NCI-H1105 treated with DMSO at 0.1 percent for 48 hours (cell line): ENCODE measurements at places on chromosomes 13 and 19.

GRCh38 chr13:100148422-100148821 is 59.5 kb downstream of the PCCA start:
- no peak for DNase-seq

GRCh38 chr19:55585658-55586339 is 5.2 kb upstream of the ZNF579 start:
- peak; percentile 18 for DNase-seq

DNA sequence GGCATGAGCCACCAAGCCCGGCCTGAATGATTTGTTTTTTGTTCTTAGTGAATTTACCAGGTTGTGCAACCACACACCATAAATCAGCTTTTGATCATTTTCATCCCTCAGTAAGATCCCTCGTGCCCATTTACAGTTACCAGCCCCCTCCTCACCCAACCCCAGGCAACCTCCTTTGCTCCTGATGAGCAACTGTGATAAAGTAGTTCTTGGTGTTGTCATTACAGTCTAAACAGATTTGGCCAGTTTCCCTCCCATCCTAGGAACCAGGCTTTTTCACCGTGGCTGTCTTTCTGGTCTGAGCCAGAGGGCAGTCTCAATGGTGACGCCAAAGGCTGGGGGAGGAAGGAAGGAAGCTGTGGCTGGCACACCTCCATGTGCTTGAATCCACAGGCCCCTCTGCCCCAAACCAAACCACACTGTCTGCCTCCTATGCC is 61.2 kb upstream of the WDFY2 start:
- DNase-seq, result no peak

DNA sequence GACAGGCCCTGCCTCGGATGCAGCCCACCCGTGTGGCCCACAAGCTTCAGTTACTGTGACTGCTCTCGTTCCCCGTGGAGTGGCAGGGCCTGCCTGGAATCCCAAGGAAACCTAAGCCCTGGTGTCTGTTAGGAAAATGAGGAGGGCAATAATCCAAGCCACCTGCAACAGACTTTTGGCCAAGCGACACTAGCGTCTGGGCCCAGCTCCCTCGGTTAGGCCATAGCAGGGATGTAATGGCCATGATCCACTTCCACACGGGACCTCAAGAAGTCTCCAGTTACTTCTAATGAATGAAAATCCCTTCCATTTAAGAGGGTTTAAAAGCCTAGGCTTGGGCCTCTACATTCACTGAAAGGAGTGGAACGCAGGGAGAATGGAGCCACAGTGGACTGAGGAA is 8.9 kb downstream of the ZC3H4 start:
- DNase-seq, result no peak

GRCh38 chr19:4581666-4582553 is 22.4 kb upstream of the SEMA6B start:
- DNase-seq, result peak; percentile 34

- DNase-seq, result no peak
Observed at GRCh38 chr19:56403261-56403660, 871 bp upstream of the ZNF583 start.

- DNase-seq, result no peak
Observed at GRCh38 chr13:86309881-86310280, 510.7 kb upstream of the SLITRK6 start.

DNA sequence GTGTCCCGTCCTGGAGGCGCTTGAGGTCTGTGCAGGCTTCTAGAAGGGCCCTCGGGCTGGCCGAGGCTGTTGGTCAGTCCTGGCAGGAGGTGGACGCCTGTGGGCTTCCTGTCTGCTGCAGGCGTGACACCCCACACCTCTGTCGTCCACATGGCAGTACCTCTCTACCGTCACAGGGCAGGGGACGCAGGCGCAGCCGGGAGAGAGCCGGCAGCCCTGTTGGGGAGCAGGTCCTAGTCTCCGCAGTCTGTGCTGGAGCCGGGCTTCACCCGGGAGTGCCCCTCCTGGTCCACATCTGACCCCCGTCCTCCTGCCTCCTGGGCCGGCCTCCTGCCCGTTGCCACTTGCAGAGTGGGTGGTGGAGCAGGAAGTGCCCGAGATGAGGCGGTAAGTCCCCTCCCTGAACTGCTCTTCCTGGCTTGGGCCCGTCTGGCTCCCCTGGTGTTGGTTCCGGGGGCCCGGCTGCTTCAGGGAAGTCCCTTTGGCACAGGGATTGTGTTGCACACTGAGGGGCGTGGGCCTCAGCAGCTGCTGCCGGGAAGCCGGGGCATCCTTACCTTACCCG is 106.0 kb downstream of the KDM4B start:
- DNase-seq, result no peak

DNA sequence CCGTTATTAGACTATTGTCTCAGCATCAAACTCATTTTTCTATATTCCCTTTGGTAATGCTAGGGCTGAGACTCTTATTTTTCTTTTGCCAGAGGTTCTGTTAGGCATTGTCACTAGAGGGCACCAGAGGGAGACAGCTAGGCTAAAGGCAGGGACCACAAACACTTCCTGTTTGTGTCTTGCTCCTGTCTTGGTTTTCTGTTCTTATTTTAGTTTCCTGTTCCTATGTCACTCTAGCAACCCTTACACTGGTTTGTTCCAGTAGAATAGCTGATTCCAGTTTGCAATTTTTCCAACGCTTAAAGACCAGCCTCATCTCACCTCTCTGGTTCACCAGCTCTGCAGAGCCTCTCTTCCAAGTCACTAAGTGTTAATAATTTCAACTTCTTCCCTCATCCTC is 772.0 kb downstream of the DIAPH3 start:
- peak; percentile 62 for DNase-seq

DNA sequence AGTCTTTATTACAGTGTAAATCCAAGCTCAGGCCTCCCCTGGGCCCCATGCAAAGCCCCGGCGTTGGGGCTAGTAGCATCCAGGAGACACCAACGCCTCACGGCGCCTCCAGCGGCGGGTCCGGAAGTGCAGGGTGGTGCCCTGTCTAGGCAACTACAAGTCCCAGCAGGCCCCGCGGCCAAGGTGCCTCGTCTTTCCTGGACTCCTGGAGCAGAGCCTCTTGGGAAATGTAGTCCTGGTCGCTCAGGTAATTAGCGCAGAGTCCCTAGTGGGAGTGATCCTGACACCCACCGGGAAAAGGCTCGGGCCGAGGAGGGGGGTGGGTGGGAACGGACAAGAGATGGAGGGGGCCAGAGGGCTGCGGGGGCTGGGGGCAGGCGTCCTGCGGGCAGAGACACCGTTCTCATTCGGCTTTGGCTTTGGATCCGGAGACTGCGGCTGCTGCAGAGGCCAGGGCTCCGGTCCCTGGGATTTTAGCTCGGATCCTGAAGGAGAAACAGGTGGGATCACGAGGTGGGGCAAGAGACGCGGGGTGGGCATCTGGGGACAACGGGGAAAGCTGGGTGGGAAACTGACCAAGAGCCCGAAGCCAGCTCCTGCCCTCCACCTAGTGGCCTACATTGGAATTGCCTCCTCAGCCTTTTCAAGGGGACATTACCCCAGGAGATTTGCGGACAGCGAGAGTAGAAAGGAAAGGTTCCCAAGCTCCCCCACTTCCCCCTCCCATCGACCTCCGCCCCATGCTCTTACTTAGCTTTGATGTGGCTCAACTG is 11.4 kb downstream of the RTN2 start:
- peak; percentile 95 for DNase-seq

DNA sequence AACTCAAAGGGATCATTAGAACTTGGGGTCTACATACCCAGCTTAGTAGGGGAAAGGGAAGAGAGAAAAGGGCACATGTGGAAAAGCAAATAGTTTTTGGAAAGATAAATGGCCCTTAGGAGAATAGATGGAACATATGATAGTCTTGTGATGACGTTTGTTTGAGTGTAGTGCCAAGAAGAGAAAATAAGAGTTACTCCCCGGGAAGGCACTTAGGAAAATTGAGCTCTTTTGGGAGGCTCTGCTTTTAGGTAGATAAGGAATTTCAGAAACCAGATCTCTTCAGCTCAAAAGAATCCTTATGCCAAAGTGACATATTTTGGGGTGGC is 44.8 kb upstream of the SERTM1 start:
- no peak for DNase-seq

GRCh38 chr13:89029062-89029461 is 1357.9 kb downstream of the SLITRK5 start:
- DNase-seq, result no peak

DNA sequence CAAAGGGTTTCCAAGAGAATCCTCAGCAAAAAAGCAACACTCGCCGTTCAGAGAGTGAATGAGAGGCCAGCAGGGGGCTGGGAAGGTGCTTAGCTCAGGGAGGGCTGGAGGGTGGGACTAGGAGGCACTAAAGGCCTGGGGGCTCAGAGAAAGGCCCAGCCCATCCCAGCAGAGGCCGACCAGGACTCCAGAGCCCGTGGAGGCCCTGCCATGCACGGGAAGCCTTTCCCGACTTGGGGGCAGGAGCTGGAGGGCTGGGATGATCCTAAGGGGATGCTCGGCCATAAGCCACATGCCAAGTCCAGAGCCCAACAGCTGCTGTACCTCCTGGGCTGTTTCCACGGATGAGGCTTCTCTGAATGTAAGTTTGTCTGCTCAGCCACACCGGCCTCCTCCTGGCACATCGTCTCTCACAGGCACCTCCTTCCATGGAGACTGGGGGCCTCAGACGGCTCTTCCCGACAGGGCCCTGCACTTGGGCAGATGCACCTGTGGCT is 19.5 kb downstream of the RASA3 start:
- no peak for DNase-seq

GRCh38 chr19:52138278-52138982 is 1.3 kb downstream of the ZNF616 start:
- DNase-seq, result peak; percentile 73

DNA sequence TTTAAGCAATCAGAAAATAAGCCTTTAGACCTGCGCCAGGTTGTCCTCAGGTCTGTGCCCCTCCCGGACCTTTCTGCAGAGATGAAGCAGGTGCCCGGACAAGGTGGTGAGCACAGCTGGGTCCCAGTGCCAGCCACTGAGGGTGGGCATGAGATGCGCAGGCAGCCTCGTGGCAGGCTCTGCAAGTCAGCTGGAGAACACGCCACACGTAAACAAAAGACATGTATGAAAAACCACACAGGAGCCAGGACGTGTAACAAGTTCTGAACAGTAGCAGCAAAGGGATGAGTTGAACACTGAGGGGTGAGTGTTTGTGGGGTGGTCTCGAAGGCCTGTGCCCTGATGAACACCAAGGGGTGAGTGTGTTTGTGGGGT is 68.8 kb upstream of the MCF2L start:
- no peak for DNase-seq

DNA sequence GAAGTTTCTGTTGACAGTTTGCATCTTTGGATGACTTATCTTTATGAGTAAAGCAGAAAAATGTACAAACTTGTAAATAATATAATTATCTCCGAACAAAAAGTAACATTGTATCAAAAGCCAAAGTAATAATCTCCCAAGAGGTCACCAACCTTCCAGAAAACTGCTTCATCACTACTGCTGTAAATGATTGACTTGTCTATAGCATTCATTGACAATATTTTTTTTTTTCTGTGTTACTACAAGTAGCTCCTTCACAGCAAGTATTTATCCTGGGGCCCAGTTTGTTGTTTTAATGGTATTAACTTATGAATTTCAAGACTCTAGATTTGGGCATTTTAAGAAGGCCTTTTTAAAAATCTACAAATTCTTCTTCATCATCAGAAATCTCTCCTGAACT is 242.4 kb downstream of the KLF12 start:
- DNase-seq, result no peak

- DNase-seq, result no peak
Observed at GRCh38 chr13:34901572-34901971, 40.5 kb upstream of the NBEA start.

GRCh38 chr19:35514282-35514809 is 897 bp upstream of the DMKN start:
- no peak for DNase-seq

GRCh38 chr19:15398501-15399233 is 19.1 kb upstream of the AKAP8 start:
- DNase-seq, result no peak

DNA sequence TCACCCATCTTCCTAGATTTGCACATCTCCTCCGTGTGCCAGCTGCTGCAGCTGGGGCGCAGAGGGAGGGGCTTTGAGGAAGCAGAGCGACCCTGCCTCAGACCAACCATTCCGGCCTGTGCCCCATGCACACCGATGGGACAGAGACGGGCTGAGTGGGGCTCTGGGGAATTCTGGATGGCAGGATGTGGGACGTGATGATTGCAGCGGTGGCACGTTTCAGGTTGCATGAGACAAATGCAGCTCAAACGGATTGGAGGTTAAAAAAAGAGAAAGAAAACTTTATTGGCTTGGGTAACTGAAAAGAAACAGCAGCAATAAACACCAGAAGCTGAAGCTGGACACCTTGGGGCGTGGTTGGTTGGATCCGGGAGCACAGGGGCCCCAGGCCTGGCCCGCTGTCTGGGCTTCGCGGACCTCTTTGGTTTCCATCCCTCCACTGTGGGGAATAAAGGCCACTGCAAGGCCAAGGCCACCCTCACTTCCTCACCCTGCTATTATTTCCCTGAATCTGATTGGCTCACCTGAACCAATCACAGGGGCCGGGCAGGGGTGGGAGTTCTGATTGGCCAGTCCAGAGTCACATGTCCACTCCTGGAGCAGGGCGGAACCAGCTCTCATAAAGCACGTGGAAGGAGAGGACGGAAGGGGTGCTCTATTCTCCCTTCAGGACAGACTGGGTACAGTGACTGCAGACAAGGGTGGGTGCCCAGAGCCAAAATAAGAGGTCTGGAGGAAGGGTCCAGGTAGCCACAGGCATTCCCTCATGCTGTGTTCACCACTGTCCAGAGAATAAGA is 6.1 kb upstream of the ZNF787 start:
- no peak for DNase-seq

GRCh38 chr13:49527123-49527522 is 31.4 kb downstream of the PHF11 start:
- DNase-seq, result no peak

GRCh38 chr13:20126541-20127261 is 34.2 kb downstream of the GJA3 start:
- DNase-seq, result no peak

DNA sequence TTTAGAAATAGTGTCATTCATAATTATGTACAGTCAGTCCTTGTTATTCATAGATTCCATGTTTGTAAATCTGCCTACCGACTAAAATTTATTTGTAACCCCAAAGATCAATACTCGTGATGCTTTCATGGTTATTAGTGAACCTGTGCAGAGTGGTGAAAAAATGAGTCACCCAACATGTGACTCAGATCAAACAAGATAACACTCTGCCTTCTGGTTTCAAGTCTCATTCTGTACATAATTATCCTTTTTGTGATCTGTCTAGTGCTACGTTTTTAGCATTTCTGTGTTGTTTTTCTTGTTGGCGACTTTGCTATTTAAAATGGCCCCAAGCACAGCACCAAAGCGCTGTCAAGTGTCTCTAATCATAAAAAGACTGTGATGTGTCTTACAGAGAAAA is 274.7 kb downstream of the SUCLA2 start:
- no peak for DNase-seq

DNA sequence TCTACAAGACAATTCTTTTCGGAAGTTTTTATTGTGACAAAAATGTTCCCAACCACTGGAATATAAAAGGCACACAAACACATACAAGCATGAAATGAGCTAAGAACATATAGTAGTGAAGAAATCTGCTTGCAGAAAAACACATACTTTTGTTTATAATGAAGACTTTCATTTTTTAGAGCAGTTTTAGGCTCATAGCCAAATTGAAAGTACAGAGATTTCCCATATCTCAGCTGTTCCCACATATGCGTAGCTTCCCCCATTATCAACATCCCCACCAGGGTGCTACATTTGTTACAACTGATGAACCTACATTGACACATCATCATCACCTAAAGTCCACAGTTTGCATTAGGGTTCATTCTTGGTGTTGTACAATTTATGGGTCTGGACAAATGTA is 249.4 kb downstream of the KCTD12 start:
- no peak for DNase-seq

- DNase-seq, result no peak
Observed at GRCh38 chr19:50512112-50512998, 1.4 kb downstream of the ASPDH start.

GRCh38 chr19:56866538-56866937 is 26.0 kb upstream of the PEG3 start:
- DNase-seq, result no peak
